ENCODE measurements at places on chromosomes 12 and 14. TPM values are rescaled to one million over a fixed set of nuclear protein-coding genes. Genes with fewer than 3 reads are reported as not detected.
A peak's percentile ranks its signal among the peaks of the same experiment; 100 is the strongest.

GRCh38 chr14:29749327-29749726, 178.3 kb downstream of the PRKD1 start:
- H3K27me3 ChIP-seq = no peaks in the 10 kb centered on the region
- DNase-seq = no peak
- peaks cover 5% of the 10 kb centered on the region for H3K36me3 ChIP-seq
- no peak overlapping the region for H3K27ac ChIP-seq
- H3K4me1 ChIP-seq = no peaks in the 10 kb centered on the region

GRCh38 chr12:74539261-74539660, 1.6 kb downstream of the ATXN7L3B start:
- H3K4me1 ChIP-seq = peaks cover 42% of the 10 kb centered on the region
- H3K4me3 ChIP-seq = peak overlapping the region; percentile 99
- DNase-seq = no peak
- H3K36me3 ChIP-seq = peaks cover 17% of the 10 kb centered on the region

DNA sequence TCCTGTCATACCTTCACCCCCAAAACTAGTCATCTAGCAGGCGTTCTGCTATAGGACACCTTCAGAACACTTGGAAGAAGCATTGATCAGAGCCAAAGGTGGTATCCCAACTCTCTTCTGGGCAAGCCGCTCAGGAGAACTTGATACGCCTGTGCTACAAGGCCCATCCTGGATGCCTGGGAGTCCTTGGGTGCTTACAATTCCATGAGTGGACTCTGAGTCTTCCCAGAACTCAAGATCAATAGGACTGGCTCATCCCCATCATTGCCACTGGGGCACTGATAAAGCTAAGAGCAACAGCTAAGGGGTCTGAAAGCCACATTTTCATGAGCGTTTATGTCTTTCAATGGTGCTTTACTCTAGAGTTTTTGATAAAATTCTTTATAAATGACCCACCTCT, 1.9 kb downstream of the SPTB start:
- H3K27me3 ChIP-seq = peaks cover 40% of the 10 kb centered on the region
- H3K36me3 ChIP-seq = no peaks in the 10 kb centered on the region
- no peaks in the 10 kb centered on the region for H3K4me1 ChIP-seq
- no peak for DNase-seq
- no peak overlapping the region for H3K4me3 ChIP-seq

PLEKHD1 gene
- 0.14 TPM for total RNA-seq

DNA sequence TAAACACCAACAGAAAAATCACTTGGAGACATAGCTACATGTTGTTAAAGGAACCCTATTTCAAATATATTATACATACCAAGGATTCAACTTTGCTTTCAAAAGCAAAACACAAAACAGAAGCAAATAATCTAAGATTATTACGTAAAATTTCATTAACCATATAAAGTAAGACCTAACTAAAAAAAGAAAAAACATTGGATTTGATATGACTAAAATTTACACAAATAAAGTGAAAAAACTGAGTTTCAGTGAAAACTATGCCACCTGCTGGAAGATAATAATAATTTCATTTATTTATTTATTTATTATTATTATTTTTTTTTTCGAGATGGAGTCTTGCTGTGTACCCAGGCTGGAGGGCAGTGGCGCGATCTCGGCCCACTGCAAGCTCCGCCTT, 45.2 kb downstream of the WDHD1 start:
- H3K4me1 ChIP-seq = no peaks in the 10 kb centered on the region
- H3K4me3 ChIP-seq = no peak overlapping the region
- H3K27me3 ChIP-seq = no peaks in the 10 kb centered on the region
- peak overlapping the region; percentile 25 for H3K27ac ChIP-seq
